Amygdala (tissue), 56 donors: ENCODE measurements at places on chromosomes 5 and 9.

DNA sequence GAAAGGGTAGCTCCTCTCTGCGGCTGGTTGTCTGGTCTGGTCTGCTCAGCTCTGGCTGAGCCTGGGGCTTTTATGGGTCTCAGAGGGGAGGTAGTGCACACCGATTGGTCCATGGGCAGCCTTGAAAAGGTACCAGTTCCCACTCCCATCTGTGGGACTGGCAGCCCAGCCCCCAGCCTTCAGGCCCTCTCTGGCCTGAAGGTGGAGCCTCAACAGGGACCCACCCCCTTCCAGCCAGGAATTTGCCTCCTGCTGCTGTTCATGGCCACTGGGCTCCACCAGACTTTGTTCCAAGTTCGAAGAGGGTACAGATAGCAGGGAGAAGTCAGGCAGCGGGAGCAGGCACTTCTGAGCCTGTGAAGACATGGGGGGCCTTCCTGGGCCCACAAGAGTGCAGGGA lies 165.3 kb upstream of the SLC27A6 start:
- DNase-seq, result no peak

DNA sequence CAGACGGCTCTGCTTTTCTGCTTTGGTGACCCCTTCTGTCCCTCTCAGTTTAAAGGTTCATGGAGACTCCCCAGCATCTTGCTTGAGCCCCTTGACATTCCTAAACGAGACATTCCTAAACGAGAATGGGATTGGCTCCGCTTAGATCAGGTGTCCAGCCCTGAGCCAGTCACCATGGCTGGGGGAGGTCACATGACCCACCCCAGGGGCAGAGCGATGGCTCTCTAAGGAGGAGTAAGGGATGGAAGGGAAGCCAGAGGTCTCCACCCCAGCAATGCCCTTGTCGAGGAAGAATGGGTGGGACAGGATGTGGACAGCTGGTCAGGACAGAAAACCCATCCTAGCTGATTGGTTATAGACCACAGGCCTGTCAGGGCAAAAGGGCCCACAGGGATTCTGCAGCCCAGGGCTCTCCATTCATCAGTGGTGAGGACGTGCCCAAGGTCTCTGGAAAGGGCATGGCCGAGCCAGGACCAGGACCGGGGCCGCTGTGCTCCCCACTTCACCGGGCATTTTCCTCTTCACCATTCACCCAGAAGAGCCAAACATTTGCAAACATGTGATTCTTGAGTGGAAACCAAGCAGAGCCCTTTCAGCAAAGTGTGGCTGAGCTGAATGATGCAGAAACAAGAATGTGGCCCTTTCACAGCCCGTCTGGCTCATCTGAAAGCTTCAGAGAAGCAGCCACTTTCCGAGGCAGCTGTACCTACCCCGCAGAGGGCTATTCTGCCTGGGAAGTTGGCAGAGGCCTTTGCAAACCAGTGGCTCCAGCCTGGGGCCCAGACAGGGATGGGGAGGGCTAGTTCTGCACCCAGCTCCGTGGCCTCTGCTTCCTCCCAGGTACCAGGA lies 19.8 kb upstream of the AIF1L start:
- no peak for DNase-seq

GRCh38 chr9:84123648-84124406 lies 143.2 kb downstream of the RMI1 start:
- no peak for DNase-seq

DNA sequence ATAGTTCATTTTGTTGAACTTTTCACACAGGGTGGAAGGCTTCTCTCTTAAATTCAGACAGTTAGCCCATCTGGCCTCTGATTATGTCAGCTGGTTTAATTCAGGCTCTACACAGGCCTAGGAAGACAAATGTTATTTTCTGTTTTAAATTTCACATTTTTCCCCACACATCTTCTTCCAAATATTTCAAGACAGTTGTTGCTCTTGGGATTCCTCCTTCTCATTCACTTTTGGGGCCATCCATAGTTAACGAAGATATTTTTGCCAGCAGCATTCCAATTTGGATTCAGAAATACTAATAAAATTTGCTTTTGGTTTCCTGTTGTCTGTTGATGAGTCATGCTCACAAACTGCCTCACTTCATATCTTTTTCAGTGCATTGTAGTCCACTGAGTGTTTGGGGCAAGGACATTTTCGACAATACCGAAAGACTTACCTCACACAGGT lies 475.4 kb downstream of the DMAC1 start:
- DNase-seq, result no peak
